IMR-90 (cell line): ENCODE measurements at places on chromosomes 1 and 21. TPM values are rescaled to one million over a fixed set of nuclear protein-coding genes. Genes with fewer than 3 reads are reported as not detected.
A peak's percentile ranks its signal among the peaks of the same experiment; 100 is the strongest.

DNA sequence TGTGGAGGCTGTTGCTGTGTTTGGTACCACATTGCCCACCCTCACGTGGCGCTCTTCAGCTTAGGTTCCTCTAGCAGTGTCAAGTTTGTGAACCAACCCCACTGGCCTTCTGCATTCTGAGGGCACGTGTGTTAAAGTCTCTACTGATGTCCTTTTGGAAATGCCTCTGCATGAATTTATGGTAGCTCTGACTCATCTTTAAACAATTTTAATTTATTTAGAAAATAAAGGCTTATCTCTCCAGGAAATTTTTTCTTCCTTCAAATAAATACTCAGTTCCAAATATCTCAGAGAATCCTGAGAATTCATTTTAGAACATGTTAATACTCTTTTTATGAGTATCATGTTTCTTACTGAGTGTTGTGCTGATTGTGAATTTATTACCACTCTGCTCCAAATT is 5.5 kb downstream of the CD1D start:
- DNase-seq, result no peak

DNA sequence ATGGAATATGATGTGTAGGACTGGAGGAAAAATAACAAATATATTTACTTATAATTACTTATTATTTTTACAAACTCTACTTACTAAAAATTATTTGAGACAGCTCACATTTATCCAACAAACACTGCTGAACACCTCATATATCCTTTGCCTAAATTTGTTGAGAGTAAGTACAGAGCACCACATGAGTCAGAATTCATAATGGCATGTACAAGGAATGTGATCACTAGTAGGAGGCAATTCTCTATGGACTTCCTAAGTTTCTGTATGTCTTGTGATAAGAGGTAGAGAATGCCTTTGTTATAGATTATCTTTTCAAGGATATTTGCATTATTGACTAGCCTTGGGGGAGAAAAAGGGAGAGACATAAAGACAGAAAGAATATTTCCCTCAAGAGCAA is 8.2 kb upstream of the ST6GALNAC3 start:
- peak; percentile 67 for DNase-seq

DNA sequence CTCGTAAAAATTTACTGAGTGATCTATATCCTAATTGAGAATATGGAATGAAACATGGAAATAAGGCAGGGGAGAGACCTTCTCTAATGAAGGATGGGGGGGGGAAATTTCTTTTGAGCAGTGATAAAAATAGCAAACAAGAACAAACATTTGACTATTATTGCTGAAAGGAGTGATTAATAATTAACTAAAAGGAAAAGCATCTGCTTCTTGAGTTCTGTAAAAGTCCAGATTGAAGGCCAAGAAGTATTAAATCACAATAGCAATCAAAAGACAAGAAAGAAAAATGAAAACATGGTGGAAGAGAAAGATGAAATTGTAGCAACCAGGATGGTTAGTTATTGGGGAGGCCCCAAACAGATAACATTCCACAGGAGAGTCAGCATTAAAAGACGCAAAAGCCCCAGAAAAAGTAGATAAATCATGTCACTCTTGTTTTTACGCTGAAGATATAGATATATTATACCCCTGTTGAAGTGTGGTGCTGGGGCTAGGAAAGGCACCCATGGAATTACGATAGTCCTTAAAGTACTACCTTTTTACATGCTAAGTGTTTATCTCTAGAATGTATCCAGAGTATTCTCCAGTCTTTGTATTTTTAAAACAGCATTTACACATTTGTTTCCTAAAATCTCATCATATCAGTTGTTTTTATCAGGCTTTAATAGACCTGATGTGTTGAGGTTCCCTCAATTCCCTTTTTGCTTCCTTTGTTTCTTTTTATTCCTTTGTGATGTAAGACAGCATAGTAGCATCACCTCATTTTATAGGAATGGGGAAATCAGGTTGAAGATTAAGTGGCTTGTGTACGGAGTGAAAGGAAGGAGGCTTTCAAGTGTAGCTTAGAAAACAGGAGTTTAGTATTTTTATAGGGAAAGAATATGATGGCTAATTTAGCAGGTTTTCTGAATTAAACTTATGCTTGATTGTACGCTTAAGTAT is 28.9 kb downstream of the DISP1 start:
- DNase-seq, result no peak

DNA sequence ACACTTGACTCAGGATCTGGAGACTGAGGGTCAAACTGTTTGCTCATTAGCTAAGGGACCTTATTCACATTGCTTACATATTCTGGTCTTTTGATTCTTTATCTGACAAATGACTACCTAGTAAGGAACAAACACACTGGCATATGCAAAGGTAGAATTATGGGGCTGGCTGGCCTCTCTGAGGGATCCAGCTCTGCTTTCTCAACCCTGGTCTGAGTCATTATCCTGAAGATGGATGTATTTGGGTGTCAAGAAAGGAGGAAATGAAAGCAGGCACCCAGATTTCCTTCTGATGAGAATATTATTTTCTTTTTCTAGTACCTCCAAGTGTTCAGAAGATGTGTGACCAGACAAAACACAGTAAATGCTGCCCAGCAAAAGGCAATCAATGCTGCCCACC is 6.0 kb downstream of the SMCP start:
- DNase-seq, result no peak

DNA sequence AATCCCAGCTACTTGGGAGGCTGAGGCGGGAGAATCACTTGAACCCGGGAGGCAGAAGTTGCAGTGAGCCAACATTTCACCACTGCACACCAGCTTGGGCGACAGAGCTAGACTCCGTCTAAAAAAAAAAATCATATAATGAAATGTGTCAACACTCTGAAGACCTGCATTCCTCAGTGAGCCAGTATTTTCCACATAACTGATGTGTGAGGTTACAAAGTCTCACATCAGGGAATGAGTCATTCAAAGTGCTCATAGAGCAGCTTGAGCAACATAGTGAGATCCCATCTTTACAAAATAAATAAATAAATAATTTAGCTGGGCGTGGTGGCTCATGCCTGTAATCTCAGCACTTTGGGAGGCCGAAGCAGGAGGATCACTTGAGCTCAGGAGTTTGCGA is 65.5 kb downstream of the CASZ1 start:
- peak; percentile 69 for DNase-seq

The ZMYND12 gene
- total RNA-seq, result under 0.01 TPM in 1 of 2 replicates, not detected in the other

- DNase-seq, result peak; percentile 58
These were observed 10.7 kb downstream of the PCAT6 start for GRCh38 chr1:202821467-202821866.

GRCh38 chr21:37496972-37497371 is 130.4 kb downstream of the DYRK1A start:
- DNase-seq, result no peak

The ABCA4 gene
- under 0.01 TPM in 2 replicates for total RNA-seq

The PLA2G2D gene
- not detected in 2 replicates for total RNA-seq

DNA sequence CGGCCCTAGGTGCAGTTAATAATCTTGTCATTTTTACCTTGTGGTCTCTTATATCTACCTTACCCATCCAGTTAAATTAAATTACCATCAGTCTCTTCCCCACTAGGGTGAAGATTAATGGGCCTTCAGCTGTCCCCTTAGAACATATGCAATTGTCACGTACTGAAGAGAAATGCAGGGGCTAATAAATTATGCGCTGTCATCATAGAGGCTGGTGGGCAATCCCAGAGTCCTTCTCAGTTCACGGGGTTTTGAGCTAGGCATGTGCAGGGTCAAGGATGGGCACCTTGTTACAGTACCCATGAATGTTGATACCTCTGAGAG is 35.8 kb downstream of the HLX start:
- DNase-seq, result no peak

GRCh38 chr1:67532452-67533216 is 102.4 kb upstream of the SERBP1 start:
- DNase-seq, result peak; percentile 91

- DNase-seq, result peak; percentile 65
These were observed 145.6 kb downstream of the FMN2 start for GRCh38 chr1:240237305-240237721.

DNA sequence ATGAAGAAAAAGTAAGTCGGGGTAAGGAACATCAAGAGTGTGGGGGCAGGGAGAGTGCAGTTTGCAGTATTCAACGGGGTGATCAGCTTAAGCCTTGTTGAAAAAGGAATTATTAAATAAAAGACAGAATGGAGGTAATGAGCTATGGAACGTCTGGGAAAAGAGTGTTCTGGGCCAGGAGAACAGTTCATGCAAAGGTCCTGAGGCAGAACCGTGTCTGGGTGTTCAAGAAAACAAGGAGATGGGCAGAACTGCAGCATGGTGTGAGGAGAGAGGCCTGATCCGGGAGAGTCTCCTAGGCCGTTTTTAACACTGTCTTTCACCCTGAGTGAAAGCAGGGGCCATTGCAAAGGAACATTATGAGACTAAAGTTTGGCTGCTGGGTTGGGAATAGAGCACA is 20.2 kb downstream of the OVGP1 start:
- no peak for DNase-seq

DNA sequence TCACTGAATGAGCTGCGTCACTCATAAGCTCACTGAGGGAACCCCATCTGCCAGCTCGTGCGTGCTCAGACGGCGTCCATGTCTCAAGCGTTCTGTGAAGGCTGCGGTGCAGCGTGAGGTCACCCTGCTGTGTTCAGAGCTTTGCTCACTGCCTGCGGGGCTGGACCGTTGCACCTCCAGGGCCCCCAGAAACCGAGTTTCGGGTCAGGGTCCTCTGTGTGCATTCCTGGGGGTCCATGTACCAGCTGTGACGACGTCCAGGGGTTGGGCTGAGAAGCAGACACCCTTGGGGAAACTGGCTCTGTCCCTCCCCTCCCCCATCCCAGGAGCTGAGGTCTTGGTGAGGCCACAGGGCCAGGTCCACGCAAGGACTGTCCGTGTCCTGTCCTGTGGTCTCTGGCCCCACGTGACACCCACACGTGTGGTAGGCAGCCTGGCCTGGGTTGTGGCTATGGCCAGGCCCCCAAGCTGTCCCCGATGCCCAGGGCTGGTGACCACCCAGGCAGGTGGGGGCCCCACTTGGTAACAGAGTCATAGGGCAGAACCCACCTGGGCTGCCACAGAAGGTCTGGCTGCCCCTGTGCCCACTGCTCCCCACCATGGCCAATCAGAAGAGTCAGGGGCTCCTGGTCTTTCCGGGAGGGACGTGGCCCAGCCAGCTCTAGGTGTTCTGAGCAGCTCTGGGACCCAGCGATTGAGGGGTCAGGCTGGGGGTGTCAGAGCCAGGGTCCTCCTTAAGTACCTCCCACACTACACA is 24.4 kb downstream of the FTCD start:
- no peak for DNase-seq

The OR2T35 gene
- total RNA-seq, result not detected in 2 replicates

The AIM2 gene
- not detected in 2 replicates for total RNA-seq

DNA sequence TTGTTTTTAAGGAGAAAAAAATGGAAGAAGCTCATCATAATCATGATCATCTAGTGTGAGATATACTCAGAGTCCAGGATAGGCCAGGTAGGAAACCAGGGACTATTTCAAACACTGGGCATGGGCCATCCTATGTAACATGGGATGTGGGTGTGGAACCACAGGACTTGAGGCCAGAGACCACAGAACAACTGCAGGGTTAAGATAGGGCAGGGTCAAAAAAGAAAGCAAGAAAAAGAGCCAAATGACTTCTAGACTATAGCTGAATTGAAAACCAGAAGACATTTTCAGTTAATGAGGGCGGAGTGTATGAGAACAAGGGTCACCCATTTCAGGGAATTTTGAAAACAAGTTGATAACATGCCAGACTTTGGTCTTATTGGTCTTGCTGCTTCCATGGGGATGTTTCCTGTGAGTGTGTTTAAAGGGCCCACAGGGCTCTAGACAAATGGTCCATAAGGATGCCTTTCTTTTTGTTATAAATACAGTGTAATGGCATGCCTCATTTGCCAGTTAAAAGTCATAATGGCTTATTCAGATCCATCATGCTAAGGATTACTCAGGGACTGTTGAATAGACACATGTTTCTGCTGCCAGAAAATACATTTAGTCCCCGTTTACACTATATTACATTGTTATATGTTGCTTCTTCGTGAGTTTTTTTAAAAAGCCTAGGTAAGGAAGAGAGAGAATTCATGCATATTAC is 182.0 kb upstream of the C21orf91 start:
- DNase-seq, result no peak

DNA sequence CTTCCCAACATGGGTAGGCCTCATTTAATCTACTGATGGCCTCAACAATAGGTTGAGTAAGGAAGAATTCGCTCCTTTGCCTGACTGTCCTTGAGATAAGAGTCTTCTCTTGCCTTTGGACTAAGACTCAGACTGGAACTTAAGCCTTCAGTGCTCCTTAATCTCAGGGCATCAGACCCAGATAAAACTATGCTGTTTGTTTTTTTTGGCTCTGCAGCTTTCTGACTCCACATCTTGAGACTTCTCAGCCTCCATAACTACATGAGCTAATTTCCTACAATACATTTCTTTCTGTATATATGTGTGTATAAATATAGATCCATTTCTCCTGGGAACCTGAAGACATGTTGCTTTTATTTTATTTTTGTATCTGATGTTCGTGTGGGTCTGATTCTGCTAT is 1470.7 kb upstream of the PRMT6 start:
- no peak for DNase-seq

The OVAAL gene
- total RNA-seq, result not detected in 2 replicates

The PEAR1 gene
- total RNA-seq, result 2.0 and 2.8 TPM in 2 replicates

GRCh38 chr1:156725683-156726280 is 2.5 kb upstream of the METTL25B start:
- DNase-seq, result peak; percentile 89

GRCh38 chr1:16178596-16179497 is 23.0 kb upstream of the EPHA2 start:
- no peak for DNase-seq
